ENCODE measurements at places on chromosomes 2 and 18. TPM values are rescaled to one million over a fixed set of nuclear protein-coding genes. Genes with fewer than 3 reads are reported as not detected.

The REG1B gene
- total RNA-seq = not detected

The RNF125 gene
- total RNA-seq = 0.87 TPM

The GNAL gene
- 5.9 TPM for total RNA-seq

The FAM237A gene
- total RNA-seq = not detected

The LONRF2 gene
- 1.7 TPM for total RNA-seq

The FEV gene
- not detected for total RNA-seq

The KCNS3 gene
- total RNA-seq = 0.41 TPM

The RGPD3 gene
- total RNA-seq = not detected

The GAL3ST2 gene
- total RNA-seq = 1.3 TPM

The ADD2 gene
- 0.15 TPM for total RNA-seq

All from chondrocyte (in vitro differentiated cells).